Dorsolateral prefrontal cortex (tissue), 122 donors: ENCODE measurements at places on chromosomes 2 and 18.

DNA sequence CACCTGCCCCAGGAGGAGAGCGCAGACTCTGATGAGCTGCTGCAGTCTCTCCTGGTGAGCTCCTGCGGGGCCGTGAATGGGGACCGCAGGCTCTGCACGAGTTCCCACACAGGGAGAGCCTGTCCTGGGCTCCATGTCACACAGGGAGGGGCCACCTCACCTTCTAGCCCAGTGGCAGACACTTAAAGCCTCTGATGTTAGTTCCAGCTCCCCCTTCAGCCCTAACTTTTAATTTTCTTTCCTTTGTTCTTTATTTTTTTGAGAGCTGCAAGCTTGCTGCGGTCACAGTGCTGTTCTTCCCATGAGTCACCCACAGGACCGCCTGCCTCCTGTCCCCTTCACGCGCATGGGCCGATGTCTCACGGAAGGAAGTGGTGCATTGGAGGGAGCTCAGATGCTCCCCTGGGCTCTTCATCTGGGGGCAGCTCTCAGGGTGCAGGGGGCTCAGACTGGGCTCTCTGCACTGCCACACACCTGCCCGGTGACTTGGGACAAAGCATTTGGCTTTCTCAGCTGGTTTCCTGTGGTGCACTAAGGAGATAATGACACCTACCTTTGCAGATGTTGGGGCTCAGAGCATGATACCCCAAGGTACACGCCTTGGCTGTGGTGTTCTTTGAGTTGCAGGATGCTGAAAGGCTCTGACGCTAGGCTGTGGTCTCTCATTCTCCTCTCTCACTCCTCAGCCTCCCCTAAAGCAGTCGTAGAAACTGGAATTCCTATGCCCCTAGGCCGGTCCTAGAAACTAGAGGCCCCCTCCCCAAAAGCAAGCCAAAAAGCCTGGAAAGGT is 37.2 kb upstream of the PXDN start:
- DNase-seq = no peak

- DNase-seq = no peak
Observed at GRCh38 chr2:27916293-27916995, 25.9 kb downstream of the BABAM2 start.

DNA sequence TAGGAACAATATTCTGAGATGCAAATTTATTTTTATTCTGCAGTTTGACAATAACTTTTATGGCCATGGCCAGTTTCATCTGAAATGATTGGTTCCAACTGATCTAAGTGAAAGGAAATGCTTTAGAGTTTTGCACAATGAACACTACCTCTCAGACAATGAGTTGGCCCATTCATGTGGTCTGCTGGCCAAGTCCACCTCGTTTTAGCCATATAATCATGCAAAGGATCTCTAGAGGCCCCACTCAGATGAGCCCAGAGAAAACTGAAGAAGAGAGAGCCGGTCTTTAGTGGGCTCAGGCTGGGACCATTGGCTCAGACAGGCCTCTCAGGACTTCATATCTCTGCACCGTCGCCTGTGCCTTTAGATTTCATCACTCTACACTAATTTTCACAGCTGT is 254.7 kb downstream of the MREG start:
- DNase-seq = no peak

- no peak for DNase-seq
Observed at GRCh38 chr2:44572196-44572900, 210.6 kb downstream of the CAMKMT start.

GRCh38 chr2:102111823-102112222 is 30.7 kb upstream of the IL1R1 start:
- DNase-seq = no peak

DNA sequence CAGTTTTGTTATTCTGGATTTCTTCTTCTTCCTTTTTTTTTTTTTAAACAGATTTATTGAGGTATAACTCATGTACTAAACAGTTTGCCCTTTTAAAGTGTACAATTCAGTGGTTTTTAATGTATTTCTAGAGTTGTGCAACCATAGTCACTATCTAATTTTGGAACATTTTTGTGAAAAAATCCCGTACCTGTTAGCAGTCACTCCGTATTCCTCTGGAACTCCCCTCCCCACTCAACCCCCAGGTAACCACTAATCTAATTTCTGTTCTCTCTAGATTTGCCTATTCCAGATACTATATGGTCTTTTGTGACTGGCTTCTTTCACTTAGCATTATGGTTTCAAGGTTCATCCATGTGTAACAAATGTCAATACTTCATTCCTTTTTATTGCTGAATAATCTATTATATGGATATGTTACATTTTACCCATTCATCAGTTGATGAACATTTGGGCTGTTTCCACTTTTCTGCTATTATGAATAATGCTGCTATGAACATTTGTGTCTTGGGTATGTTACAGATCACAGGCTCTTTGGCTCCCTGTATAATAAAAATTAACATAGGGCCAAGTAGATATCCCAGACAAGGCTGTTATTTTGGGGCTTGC is 21.9 kb downstream of the EHBP1 start:
- DNase-seq = no peak

GRCh38 chr2:108189316-108189715 is 50.5 kb upstream of the SULT1C3 start:
- no peak for DNase-seq

DNA sequence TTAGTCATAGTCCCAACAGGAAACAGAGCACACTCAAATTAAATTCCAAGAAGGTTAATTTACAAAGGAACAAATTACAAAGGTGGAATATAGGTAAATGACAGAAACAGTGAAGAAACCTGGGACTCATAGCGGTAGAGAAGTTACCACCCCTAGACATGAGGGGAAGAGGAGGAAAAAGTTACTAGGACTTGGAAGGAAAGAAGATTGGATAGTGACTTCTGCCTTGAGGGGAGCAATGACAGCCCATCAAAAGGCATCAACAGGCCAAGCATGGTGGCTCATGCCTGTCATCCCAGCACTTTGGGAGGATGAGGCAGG is 2.4 kb upstream of the PDE11A start:
- DNase-seq = no peak

DNA sequence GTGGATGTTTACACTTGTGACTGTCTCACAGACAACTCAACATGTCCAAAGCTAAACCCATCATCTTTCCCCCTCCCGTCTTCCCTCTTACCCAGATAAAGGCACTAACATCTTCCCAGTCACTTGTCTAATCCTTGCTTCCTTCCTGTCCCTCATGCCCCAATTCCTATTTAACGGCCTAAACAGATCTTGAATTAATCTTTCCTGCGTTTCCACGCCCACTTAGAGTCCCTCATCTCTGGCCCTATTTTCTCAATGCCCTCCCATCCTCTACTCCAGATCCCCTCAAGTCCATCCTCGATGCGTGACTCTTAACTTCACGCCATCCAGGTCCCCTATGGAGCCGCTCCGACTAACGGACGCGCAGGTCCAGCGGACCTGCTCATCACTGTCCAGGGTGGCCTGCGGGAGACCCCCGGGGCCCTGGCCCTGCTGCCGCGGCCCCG is 682 bp upstream of the SCLY start:
- no peak for DNase-seq

DNA sequence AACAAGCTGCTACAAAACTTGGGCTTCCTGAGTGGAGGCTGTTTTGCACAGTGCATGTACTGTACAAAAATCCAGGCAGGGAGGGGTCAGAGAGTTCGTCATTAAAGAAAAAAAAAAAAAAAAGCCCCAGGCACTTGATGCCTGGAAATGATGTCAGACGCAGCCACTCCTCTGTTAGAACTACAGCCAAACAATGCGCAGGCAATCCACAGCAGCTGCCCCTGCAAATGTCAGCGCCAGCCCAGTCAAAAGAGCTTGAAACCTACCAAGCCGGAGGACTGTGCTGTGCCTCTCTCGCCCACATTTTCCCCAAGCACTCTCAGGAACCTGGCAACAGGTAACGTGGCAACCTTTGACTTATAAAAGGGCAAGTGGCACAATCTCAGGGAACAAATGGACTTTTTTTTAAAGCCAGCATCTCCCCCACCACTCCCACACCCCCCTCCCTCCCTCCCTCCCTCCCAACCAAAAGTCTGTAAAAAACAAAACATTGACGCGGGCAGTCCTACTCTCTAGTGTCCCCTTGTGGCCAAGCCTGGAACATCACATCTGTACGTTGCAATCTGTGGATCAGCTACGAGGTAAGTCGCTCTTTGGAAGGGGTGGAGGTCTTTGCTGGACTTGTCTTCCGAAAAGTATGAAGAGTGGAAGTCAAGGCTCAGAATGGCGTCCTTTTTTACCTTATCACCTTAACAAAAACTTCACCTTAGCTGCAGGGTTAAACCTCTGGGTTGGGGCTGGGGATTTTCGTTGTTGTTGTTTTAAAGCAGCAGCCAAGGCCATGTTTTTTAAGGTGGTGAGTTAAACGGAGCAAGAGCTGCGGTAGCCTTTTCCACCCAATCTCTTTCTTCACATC is 144.2 kb downstream of the TGIF1 start:
- peak; percentile 87 for DNase-seq

DNA sequence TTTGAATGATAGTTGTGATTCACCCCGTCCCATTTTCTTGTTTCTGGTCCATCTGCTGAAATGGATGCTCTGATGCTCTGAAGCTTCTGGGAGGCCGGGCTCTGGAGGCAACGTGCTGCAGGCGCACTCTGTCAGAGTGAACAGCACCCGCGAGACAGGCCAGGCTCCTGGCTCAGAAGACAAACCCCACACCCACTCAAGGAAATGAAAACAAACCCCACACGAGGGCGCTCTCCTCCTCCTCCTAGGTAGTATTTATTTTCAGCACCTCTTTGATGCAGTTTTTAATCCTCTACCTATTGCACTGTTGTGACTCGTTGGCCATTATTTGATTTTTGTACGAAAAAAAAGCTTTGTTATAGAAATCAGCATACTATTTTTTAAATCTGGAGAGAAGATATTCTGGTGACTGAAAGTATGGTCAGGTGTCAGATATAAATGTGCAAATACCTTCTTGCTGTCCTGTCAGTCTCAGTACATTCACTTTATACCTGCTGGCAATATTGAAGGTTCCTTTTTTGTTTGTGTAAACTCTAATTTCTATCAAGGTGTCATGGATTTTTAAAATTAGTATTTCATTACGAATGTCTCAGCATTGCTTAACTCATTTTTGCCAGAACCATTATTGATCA is 10.3 kb upstream of the CHST10 start:
- DNase-seq = peak; percentile 75

DNA sequence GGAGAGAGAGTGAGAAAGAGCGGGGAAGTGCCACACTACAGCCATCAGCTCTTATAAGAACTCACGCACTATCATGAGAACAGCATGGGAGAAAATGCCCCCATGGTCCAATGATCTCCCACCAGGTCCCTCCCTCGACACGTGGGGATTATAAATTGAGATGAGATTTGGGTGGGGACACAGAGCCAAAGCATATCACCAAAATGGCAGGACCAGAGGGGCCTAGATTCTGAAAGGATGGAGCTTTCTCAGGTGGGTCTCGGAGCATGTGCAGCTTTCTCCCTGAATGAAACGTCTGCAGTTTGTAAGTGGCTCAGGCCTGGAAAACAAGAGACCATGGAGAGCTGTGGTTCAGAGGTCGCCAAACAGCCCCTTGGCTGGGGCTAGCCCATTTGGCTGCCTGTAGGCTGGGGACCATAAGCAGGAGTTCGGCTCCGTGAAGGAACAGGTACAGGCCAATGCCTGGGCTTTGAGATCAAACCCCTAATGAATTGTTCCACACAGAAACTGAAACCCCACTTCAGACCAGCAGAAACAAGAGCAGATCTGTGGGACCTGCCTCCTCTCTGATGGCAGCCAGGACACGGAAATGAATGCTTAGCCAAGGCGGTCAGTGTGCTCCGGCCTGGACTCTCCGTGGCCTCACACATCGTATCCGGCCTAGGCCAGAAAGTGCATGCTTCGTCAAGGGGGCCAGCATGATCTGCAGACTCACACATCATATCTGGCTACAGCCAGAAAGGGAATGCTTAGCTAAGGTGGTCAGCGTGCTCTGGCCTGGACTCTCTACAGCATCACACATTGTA is 111.2 kb upstream of the TMEM18 start:
- no peak for DNase-seq

- DNase-seq = no peak
Observed at GRCh38 chr2:110116033-110116710, 550 bp upstream of the MALL start.

DNA sequence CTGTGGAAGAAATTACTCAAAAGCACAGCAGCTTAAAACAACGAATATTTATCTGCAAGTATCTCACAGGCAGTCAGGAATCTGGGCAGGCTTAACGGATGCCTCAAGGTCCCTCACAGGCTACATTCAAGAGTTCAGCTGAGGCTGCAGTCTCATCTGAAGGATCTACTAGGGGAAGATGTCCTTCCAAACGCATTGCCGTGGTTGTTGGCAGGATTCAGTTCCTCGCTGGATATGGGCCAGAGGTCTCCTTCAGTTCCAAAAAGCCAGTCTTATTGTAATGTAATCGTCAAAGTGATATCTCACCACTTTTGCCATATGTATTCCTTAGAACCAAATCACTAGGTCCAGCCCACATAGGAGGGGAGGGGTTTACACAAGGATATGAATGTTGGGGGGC is 98.2 kb upstream of the EPAS1 start:
- DNase-seq = no peak

GRCh38 chr2:231711677-231712450 is 3.5 kb downstream of the PTMA start:
- no peak for DNase-seq

DNA sequence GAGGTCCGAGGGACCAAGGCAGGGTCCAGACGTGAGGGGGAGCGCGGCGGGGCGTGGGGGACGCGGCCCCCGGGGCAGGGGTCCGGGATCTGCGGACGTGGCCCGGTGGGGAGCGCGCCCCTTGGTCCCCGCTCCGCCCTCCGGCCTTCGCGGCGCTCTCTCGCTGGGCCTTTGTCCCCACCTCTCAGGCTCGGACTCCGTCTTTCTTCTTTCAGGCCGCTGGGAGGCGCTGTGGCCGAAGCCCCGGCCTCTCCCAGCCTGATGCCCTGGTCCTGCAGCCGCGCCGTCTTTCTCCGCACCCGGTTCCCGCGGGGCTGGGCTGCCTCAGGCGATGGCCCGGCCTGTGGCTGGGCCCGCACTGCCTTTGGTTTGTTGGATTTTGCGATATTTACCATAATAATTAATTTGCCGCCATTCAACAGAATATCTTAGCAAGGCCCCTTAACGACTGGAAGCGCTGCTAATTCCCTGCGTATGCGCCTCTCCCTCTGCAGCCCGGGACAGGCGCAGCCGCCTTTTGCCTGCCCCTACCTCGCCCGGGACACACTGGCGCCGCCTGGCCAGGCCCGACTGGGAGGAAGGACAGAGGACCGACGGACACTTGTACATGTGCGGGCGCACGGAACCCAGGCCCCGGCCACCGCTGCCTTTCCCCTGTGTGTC is 10.8 kb downstream of the SIX3 start:
- DNase-seq = no peak

- DNase-seq = no peak
Observed at GRCh38 chr18:48612917-48613316, 74.1 kb downstream of the CTIF start.

GRCh38 chr18:57836557-57836956 is 33.4 kb upstream of the ATP8B1 start:
- no peak for DNase-seq

- DNase-seq = no peak
Observed at GRCh38 chr2:61911510-61911909, 6.0 kb downstream of the COMMD1 start.

DNA sequence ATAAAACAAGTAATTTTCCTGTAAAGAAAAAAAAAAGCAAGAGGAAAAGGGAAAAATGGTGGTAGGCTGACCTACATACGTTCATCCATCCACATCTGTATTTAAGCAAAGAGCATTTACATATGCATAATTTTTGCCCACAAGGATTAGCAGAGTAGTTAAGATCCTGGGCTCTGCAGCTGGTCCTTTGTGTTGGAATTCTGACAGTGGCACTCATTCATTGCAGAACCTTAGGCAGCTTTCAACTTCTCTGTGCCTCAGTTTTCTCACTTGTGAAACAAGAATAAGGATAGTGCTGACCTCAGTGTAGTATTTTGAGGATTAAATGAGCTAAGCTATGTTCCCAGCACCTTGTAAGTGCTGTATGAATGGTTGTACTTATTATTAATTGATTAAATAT is 211.3 kb downstream of the ARL4C start:
- DNase-seq = no peak
